ENCODE measurements at places on chromosomes 4 and X. TPM values are rescaled to one million over a fixed set of nuclear protein-coding genes. Genes with fewer than 3 reads are reported as not detected.

DNA sequence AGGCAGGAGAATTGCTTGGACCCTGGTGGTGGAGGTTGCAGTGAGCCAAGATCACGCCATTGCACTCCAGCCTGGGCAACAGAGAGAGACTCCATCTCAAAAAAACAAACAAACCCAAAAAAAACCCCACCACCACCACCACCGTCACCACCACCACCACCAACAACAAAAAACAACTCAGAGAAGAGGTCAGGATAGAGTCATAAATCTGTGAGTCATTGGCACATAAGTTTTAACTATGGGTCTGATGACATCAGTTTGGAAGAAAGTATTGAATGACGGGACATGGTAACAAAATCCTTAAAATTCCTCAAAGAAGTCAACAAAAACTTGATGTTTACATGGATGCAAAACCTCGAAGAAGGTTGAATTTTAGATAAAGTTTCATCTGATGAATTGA is 288.0 kb upstream of the SFRP2 start:
- no peak for DNase-seq

DNA sequence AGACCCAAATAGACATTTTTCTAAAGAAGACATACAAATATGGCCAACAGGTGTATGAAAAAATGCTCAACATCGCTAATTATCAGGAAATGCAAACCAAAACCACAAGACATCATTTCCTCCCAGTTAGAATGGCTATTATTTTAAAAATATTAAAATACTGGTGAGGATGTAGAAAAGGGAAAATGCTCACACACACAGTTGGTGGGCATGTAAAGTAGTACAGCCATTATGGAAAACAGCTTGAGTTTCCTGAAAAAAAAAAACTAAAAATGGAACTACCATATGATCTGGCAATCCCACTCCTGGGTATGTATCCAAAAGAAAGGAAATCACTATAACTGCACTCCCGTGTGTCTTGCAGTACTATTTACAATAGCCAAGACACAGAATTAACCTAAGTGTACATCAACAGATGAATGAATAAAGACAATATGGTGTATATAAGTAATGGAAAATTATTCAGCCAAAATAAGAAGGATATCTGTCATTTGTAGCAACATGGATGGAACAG is 128.9 kb upstream of the DKK2 start:
- DNase-seq = no peak

Gene RBMXL3
- not detected for polyA plus RNA-seq

Gene PRDM5
- polyA plus RNA-seq = 7.3 TPM

GRCh38 chr4:168384437-168385141 is 66.0 kb upstream of the DDX60 start:
- no peak for DNase-seq

DNA sequence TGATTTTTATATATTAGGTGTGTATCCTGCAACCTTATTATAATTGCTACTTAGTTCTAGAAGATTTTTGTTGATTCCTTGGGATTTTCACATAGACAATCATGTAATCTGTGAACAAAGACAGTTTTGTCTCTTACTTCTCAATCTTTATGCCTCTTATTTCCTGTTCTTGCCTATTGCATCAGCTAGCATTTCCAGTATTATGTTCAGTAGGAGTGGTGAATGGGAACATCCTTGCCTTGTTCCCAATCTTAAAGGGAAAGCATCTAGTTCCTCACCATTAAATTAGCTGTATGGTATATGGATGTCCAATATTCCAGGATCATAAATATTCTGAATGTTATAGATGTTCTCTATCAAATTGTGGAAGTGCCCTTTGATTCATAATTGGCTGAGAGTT is 41.8 kb downstream of the AWAT2 start:
- no peak for DNase-seq

DNA sequence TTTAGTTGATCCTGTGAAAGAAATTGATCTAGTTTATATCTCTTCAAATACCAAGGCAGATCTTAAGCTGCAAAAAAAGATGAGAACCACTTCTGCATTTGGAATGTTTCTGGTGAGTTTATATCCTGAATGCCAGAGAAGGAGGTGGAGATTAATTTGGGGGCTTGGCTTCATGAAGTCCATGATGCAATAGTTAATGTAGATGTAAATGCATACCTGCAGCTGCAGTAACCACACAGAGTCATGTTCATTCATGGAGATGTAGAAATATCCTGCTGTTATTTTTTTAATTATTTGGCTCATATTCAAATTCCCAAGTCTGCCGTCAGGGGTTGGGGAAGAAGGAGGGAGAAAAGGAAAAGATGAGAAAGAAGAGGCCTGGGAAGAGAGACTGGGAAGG is at the start of gene SULT1E1:
TSS of gene SULT1E1 (minus strand) at position 94 of the 400 bp plus-strand sequence. CDS start 2,501 bp downstream, outside the sequence.
- DNase-seq = no peak

Gene STOX2
- 0.27 TPM for polyA plus RNA-seq

- DNase-seq = no peak
Observed at GRCh38 chr4:5373327-5373726, 322.0 kb downstream of the STK32B start.

Gene CYBB
- polyA plus RNA-seq = not detected

DNA sequence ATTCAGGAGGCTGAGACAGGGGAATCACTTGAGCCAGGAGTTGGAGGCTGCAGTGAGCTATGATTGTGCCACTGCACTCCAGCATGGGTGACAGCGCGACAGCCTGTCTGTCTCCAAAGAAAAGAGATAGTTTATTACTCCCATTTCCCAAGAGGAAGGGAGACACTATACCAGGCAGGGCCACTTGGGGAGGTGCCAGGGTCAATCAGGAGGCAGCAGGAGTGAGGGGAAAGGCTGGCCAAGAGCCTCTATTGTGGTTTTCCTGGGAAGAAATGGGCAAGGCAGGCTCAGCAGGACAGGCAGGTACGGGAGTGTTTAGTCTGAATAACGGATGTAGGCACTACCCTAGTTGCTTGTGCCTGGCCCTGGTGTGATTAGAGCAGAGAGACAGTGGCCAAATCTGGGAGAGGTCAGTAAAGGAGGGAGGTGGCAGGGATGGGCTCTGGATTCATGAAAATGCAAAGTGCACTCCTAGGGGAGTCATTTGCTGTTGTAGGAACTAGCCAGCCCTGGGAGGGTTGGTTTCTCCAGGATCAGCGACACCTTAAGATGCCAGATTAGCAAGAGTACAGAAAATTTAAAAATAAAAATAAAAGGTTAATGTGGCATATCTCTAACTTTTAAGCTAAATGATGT is 20.2 kb upstream of the CDKN2AIP start:
- no peak for DNase-seq

Gene TMPRSS11F
- not detected for polyA plus RNA-seq

- DNase-seq = no peak
Observed at GRCh38 chr4:150828159-150828558, 186.9 kb downstream of the LRBA start.

Gene VCX
- polyA plus RNA-seq = not detected

- no peak for DNase-seq
Observed at GRCh38 chrX:118971552-118971951, 2.9 kb upstream of the LONRF3 start.

DNA sequence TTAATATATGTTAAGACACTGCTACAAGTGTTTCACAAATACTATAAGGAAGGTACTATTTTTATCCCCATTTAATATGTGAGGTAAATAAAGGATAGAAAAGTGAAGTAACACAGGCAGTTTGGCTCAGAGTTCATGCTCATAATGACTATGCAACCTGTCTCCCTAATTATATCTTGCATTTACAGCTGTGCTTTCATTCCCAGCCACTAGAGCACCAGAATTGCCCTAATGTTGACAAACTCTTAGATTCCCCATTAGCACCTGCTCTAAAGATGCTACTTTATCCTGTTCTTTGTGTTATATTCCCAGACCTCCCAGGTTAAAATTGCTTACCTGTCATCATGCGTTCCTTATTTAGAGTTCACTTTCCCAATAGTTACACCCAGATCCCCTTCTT is 833.6 kb downstream of the CCSER1 start:
- DNase-seq = no peak

Measured in BJ (cell line).